ENCODE measurements at places on chromosomes 2 and 18.

DNA sequence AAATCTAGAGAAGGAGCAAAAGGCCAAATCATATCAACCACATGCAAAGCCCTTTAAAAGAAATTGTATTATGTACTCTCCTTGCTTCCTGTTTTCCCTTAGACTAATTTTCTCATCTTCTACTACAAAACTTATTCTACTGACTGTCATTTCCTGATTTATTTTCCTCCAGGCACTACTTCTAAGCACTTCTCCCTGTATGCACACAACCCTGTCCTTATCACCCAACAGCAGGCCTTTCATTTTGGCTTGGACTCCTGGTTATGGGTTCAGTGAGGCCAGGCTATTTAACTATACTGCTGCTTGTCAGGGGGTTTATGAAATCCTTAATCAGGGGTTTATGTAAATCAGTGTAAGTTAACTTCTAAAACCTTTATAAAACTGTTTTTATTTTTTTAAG is 205.1 kb upstream of the FAM98A start:
- DNase-seq: no peak

DNA sequence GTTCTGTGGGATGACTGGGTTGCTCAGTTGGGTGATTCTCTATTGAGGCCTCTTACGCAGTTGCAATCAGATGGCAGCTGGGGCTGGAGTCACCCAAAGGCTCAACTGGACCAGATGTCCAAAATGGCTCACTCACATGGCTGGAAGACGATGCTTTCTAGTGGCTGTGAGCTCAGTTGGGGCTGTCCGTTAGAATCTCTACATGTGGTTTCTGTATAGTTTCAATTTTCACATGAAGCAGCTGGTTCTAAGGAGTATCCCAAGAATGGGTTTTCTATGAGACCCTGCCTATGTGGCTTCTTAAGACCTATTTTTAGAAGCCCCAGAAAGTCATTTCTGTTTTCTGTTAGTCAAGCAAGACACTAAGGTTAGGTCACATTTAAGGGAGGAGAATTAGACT is 4.4 kb downstream of the XRCC5 start:
- no peak for DNase-seq

DNA sequence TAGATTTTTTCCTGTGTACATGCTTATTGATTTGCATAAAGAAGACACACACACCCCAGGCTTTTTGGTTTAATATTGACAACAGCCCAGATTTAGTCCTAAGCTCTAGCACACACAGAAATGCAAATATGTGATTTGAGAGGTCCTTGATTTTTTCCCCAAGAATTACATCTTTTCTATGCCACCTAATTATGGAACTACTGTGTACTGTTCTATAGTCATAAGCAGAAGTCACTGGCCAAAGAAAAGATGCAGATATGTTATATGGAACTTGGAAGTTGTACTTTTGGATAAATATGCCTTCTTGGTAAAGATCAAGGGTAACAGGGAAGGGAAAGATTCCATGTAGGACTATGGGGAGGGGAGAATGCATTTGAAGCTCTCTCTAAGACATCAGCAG is 105.6 kb downstream of the SETBP1 start:
- DNase-seq: no peak

- no peak for DNase-seq
Observed at GRCh38 chr2:29459445-29460179, 344.4 kb downstream of the CLIP4 start.

DNA sequence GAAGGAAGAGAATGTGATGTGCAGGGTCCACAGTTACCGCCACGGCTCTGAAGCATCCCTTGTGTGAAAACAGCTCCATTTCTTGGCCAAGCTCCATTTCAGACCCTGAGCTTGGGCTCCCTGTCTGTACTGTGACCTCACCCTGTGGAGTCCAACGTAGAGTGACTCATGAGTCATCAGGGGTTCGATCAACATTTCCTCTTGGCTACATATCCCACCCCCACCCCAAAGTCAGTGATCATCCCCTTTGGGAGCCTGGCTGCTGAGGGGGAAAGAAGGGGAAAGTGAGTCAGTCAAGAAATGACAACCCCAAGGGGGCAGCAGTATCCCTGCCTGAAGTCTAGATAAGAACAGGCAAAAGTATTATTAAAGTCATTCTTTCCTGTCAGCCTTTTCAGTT is 62.2 kb downstream of the PAPOLG start:
- DNase-seq: no peak

- no peak for DNase-seq
Observed at GRCh38 chr2:168203762-168204693, 43.4 kb downstream of the STK39 start.

GRCh38 chr2:102110171-102110570 is 32.4 kb upstream of the IL1R1 start:
- no peak for DNase-seq

DNA sequence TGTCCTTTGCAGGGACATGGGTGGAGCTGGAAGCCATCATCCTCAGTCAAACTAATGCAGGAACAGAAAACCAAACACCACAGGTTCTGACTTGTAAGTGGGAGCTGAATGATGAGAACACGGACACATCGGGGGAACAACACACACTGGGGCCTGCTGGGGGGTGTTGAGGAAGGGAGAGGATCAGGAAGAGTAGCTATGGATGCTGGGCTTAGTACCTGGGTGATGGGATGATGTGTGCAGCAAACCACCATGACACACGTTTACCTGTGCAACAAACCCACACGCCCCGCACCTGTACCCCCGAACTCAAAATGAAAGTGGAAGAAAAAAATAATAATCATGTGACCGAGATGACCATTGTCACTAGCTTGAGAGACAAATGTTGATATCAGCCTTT is 114.7 kb downstream of the NDUFA10 start:
- no peak for DNase-seq

- DNase-seq: no peak
Observed at GRCh38 chr2:60861736-60862135, 19.6 kb upstream of the REL start.

- DNase-seq: no peak
Observed at GRCh38 chr2:72914206-72914559, 3.1 kb upstream of the EMX1 start.

- DNase-seq: no peak
Observed at GRCh38 chr2:240477916-240478315, 42.5 kb downstream of the GPC1 start.
